ENCODE measurements at places on chromosomes 5 and 9. TPM values are rescaled to one million over a fixed set of nuclear protein-coding genes. Genes with fewer than 3 reads are reported as not detected.

FOXI1 gene
- polyA plus RNA-seq, result not detected

OCLN gene
- polyA plus RNA-seq, result 134 TPM

TMEM171 gene
- 5.1 TPM for polyA plus RNA-seq

SNCAIP gene
- polyA plus RNA-seq, result 0.54 TPM

TEX48 gene
- polyA plus RNA-seq, result not detected

TBC1D13 gene
- 16.2 TPM for polyA plus RNA-seq

FOXD4L3 gene
- polyA plus RNA-seq, result 0.45 TPM

PTGER4 gene
- 6.7 TPM for polyA plus RNA-seq

IFNA21 gene
- polyA plus RNA-seq, result not detected

IFNB1 gene
- polyA plus RNA-seq, result not detected

ZNF883 gene
- 0.87 TPM for polyA plus RNA-seq

CFAP157 gene
- not detected for polyA plus RNA-seq

SMIM27 gene
- polyA plus RNA-seq, result 15.4 TPM

AK8 gene
- 0.09 TPM for polyA plus RNA-seq

FAM221B gene
- polyA plus RNA-seq, result not detected

GLDC gene
- polyA plus RNA-seq, result 0.81 TPM

PCDHGB2 gene
- polyA plus RNA-seq, result not detected

HTR1A gene
- polyA plus RNA-seq, result not detected

NMRK1 gene
- 45.3 TPM for polyA plus RNA-seq

GMCL2 gene
- polyA plus RNA-seq, result not detected

IL7R gene
- polyA plus RNA-seq, result 8.0 TPM

SETD9 gene
- 10.1 TPM for polyA plus RNA-seq

CXCL14 gene
- polyA plus RNA-seq, result 163 TPM

TTF1 gene
- polyA plus RNA-seq, result 8.4 TPM

CCL28 gene
- polyA plus RNA-seq, result 3.8 TPM

IL4 gene
- polyA plus RNA-seq, result not detected

PCDHB1 gene
- 0.03 TPM for polyA plus RNA-seq

AIF1L gene
- polyA plus RNA-seq, result 0.45 TPM

N4BP3 gene
- polyA plus RNA-seq, result 0.22 TPM

HEMGN gene
- polyA plus RNA-seq, result not detected

ADAMTS2 gene
- 1.4 TPM for polyA plus RNA-seq

GRIN3A gene
- not detected for polyA plus RNA-seq

LCN12 gene
- polyA plus RNA-seq, result 88.7 TPM

MLANA gene
- polyA plus RNA-seq, result 0.58 TPM

LHX3 gene
- not detected for polyA plus RNA-seq

KIF20A gene
- polyA plus RNA-seq, result 11.7 TPM

IRX4 gene
- not detected for polyA plus RNA-seq

SH3GL2 gene
- not detected for polyA plus RNA-seq

DAP gene
- 170 TPM for polyA plus RNA-seq

SPAG8 gene
- polyA plus RNA-seq, result 0.72 TPM

OR1B1 gene
- polyA plus RNA-seq, result not detected

PCDHB3 gene
- not detected for polyA plus RNA-seq

PCDHA1 gene
- polyA plus RNA-seq, result 0.43 TPM

WDR38 gene
- polyA plus RNA-seq, result not detected

HK3 gene
- 7.5 TPM for polyA plus RNA-seq

SYNPO gene
- 26.2 TPM for polyA plus RNA-seq

TTLL11 gene
- 4.8 TPM for polyA plus RNA-seq

SLC27A6 gene
- not detected for polyA plus RNA-seq

COL27A1 gene
- polyA plus RNA-seq, result 0.45 TPM

TNFAIP8 gene
- polyA plus RNA-seq, result 11.6 TPM

C5orf34 gene
- not detected for polyA plus RNA-seq

FAM193B gene
- 70.3 TPM for polyA plus RNA-seq

TPPP gene
- polyA plus RNA-seq, result 5.7 TPM

SCGB3A2 gene
- not detected for polyA plus RNA-seq

ENTPD2 gene
- polyA plus RNA-seq, result 16.5 TPM

RAD23B gene
- 49.4 TPM for polyA plus RNA-seq

FRMPD1 gene
- polyA plus RNA-seq, result 0.06 TPM

C5orf58 gene
- polyA plus RNA-seq, result not detected
